NCI-H446 (cell line): ENCODE measurements at places on chromosomes 4 and X.

- DNase-seq: no peak
Observed at GRCh38 chr4:38223782-38224236, 263.6 kb downstream of the PTTG2 start.

GRCh38 chr4:173345648-173346047, 11.5 kb upstream of the HMGB2 start:
- no peak for DNase-seq

DNA sequence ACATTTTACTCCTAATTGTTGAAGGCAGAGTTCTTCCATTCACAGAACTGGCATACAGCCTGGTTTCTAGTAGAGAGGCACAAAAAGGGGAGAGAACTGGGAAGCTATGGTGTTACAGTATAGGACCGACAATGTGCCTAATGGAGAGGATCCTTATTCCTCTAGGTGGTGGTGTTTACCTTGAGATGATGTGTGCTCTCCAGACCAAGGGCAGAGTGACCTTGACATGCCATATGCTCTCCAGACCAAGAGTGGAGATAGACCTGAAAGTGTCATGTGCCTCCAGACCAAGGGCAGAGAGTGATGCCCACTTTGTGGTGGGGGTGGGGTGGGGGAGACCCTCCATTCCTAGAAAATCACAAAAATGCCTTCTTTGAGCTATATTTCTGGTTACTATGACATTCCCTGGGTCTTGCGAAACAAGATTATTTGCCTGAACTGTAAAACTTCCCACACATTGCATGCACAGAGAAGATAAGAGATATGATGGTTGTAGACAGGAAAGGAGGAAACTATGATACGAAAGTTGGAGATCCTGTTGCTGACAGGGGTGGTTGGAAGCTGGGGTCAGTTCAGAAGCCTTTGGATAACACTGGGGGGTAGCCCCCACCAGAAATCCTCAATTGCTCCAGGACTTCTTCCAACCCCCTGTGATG, 119.7 kb downstream of the TEX13C start:
- DNase-seq: no peak

GRCh38 chrX:133190877-133191738, 27.0 kb downstream of the TFDP3 start:
- DNase-seq: no peak

GRCh38 chrX:106499473-106499872, 112.3 kb upstream of the RADX start:
- DNase-seq: no peak

GRCh38 chr4:83417566-83417965, 38.1 kb downstream of the HELQ start:
- DNase-seq: no peak

DNA sequence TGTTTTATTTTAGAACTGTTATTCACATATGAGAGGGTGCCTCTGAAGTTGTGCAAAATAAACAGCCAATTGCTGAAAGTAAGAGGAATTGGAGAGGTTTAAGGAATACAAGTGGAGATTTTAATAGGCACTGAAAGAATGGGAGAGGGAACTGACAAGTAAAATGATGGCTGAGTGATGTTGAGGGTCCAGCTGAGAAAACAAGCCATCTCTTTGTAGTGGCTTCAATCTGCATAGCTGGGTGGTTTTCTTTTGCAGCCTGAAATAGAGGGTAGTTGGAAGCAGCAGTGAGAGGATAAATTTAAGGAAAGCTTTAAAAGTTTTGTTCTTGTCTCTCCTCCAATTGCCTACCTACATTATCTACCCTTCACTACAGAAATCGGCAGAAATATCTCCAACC, 106.7 kb upstream of the DGKK start:
- no peak for DNase-seq

GRCh38 chr4:157838366-157838765, 334.5 kb downstream of the GASK1B start:
- DNase-seq: no peak
